ENCODE measurements at places on chromosomes 3 and 15.

DNA sequence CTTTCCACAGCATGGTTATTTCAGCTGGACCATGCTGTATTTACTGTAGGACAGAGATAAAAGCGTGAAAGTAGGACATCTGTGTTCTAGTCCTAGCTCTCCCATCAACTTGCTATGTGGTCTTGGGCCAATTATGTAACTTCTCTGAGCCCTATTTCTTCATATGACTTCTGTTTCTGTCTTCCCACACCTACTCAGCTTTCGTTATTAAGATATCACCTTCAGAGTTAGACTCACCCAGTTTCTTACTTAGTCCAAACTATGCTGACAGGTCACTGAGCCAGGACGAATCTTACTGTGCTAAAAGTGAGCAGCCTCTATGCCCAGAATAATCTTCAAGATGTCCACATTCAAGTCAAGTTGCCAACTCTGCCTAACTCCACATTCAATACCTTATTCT is 283.7 kb downstream of the IL5RA start:
- no peak for DNase-seq

- DNase-seq = no peak
Measured at GRCh38 chr3:27209617-27210264, 159.4 kb downstream of the NEK10 start.

GRCh38 chr3:67486883-67487282 is 167.5 kb downstream of the SUCLG2 start:
- DNase-seq = no peak

DNA sequence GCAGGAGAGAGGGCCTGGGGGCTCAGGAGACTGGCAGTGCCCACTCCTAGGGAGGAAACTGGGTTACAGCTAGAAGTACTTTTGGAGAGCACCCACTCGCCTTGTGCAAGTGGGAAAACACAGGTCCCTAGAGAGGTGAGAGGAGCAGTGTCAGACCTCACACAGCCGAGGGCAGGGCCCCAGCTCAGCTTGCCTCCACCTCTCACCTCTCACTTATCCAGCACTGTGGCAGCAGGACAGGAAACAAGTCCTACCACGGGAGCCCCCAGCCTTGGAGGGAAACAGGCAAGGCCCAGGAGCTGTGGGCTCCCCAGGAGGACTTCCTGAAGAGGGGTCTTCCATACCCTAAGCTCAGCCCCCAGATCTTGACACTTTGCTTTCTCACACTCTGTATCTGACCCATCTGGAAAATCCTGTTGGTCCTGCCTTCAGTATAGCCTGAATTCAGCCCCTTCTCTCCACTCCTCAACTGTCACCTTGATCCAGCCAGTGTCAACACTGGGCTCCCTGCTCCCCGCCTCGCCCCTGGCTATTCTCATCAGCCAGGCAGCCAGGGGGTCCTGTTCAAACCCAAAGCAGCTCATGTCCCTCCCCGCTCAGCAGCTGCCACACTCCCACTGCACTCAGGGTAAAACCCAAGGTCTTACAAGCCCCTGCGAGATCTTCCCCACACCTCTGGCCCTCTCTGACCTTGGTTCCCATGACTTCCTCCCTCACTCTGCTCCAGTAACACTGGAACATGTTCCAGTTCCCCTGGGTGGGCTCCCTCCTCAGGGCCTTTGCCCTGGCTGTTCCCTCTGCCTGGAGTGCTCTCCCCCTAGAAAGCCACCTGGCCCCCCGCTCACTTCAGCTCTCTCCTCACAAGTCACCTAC is 870 bp upstream of the TMEM40 start:
- DNase-seq = no peak

- DNase-seq = no peak
Measured at GRCh38 chr3:188707381-188708288, 464.1 kb upstream of the TPRG1 start.

GRCh38 chr15:56877255-56877970 is 41.0 kb upstream of the TCF12 start:
- DNase-seq = no peak
